Iris pigment epithelial cell (primary cell): ENCODE measurements at places on chromosomes 2 and 18.

DNA sequence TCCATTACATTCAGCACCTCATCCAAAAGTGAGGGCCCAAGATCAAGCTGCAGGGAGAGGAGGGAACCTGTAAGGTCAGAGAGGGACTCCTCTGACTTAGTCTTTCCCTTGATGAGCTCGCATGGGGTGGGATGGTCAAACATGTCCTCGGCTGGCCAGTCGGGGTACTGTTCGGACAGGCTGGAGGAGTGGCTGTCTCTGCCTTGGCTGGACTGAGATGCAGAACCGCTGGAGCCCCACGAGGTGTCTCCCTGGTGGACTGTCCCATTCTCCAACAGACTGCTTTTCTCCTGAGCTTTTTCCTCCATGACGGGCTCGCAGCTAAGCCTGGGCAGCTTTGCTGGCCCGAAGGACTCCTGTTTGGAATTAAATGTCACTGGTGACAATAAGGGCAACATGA lies 25.6 kb downstream of the CDC42EP3 start:
- no peak for DNase-seq

- DNase-seq = no peak
Measured at GRCh38 chr2:71534826-71535225, 81.5 kb downstream of the DYSF start.

DNA sequence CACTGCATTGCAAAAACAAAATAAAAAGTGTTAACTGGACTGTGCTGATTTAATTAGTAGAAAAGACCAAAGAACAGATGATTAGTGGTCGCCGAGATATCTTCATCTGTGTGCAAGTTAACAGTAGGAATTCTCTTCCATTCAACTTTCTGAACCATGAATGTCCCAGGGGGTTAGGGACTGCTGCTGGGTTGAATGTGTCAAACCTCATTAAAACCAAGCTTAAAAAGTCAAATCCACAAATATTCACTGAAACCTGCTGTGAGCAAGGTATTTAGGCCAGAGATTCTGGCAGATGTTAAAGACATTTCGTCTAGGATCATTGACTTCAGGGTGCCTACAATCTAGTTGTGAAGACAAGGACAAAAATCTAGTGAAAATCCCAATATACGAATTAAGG lies 58.7 kb downstream of the STPG4 start:
- no peak for DNase-seq

- DNase-seq = no peak
Measured at GRCh38 chr2:47222826-47223554, 67.9 kb upstream of the STPG4 start.

DNA sequence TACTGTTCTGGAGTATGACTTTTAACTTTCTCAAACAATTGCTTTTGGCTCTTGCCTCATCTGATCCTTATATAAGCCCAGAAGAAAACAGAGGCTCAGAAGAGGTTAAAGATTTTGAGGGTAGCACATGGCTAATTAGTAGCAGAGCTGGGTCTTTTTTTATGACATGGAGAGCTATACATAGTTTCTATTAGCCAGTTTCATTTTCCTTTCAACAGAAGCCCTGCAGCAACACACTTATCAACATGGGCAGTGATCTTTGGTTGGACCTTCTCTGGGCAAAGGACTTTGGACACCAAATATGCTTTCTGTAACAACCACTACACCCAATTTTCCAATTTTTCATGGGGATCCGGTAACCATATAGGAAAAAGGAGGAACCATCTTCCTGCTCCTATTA lies 64.9 kb downstream of the NCKAP5 start:
- DNase-seq = no peak

- DNase-seq = no peak
Measured at GRCh38 chr2:9663008-9663879, 32.4 kb upstream of the YWHAQ start.

- DNase-seq = no peak
Measured at GRCh38 chr2:113237604-113238160, 41.0 kb downstream of the PAX8 start.

- DNase-seq = no peak
Measured at GRCh38 chr2:137942037-137942832, 22.0 kb upstream of the HNMT start.

- peak; percentile 38 for DNase-seq
Measured at GRCh38 chr2:137705296-137705695, 259.0 kb upstream of the HNMT start.

- DNase-seq = peak; percentile 49
Measured at GRCh38 chr2:133641497-133641896, 73.2 kb upstream of the NCKAP5 start.

DNA sequence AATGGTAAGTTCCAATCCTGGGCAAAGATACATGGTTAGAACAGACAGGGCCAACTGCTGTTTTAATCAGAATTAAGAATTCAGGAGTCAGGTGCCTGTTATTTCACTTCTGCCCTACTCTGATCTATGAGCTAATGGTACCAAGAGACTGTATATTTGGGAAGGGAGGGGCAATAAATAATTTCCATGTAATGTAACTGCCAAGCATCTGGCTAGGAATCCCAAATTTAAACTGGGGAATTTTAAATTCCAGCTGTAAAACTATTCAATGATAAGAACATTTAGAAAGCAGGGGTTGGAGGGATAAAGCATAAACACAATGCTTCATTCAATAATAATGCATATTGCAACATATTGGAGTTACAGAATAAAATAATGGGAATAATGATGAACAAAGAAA lies 49.7 kb downstream of the SCN7A start:
- no peak for DNase-seq

- peak; percentile 39 for DNase-seq
Measured at GRCh38 chr2:102185347-102185746, 1.5 kb upstream of the IL1RL2 start.

- peak; percentile 11 for DNase-seq
Measured at GRCh38 chr2:24365051-24365450, 4.7 kb upstream of the ITSN2 start.

- DNase-seq = no peak
Measured at GRCh38 chr18:63150942-63151421, 168.6 kb downstream of the BCL2 start.

- DNase-seq = no peak
Measured at GRCh38 chr2:198144660-198145059, 340.3 kb downstream of the PLCL1 start.

GRCh38 chr2:103875131-103875530 lies 978.8 kb upstream of the POU3F3 start:
- no peak for DNase-seq

- DNase-seq = no peak
Measured at GRCh38 chr18:63160172-63160995, 159.2 kb downstream of the BCL2 start.

- DNase-seq = no peak
Measured at GRCh38 chr2:127162261-127163089, 55.5 kb upstream of the BIN1 start.

- DNase-seq = peak; percentile 74
Measured at GRCh38 chr18:57748770-57749603, 54.1 kb downstream of the ATP8B1 start.

DNA sequence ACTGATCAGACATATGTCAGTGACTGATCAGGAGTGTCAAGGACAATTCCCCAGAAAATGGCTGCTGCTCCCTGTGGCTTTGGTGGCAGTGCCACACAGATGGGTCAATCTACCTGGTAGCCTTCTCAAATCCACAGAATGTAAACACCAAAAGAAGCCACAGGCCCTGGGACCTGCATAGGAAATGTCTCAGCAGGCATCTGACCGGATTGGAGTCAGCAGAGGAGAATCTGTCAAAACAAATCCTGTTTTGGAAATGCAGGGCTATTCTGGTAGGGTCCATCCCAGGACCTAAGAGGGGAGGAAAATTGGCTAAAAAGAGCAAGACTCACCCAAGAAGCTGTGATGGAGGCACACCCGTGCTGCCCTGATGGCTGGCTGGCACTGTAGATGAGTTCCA lies 189.7 kb downstream of the TMEM247 start:
- DNase-seq = no peak

- no peak for DNase-seq
Measured at GRCh38 chr2:132915812-132916549, 246.0 kb upstream of the LYPD1 start.

- DNase-seq = no peak
Measured at GRCh38 chr2:239948100-239948881, 76.9 kb downstream of the NDUFA10 start.

- DNase-seq = no peak
Measured at GRCh38 chr2:219619235-219619634, 8.2 kb upstream of the SLC4A3 start.

DNA sequence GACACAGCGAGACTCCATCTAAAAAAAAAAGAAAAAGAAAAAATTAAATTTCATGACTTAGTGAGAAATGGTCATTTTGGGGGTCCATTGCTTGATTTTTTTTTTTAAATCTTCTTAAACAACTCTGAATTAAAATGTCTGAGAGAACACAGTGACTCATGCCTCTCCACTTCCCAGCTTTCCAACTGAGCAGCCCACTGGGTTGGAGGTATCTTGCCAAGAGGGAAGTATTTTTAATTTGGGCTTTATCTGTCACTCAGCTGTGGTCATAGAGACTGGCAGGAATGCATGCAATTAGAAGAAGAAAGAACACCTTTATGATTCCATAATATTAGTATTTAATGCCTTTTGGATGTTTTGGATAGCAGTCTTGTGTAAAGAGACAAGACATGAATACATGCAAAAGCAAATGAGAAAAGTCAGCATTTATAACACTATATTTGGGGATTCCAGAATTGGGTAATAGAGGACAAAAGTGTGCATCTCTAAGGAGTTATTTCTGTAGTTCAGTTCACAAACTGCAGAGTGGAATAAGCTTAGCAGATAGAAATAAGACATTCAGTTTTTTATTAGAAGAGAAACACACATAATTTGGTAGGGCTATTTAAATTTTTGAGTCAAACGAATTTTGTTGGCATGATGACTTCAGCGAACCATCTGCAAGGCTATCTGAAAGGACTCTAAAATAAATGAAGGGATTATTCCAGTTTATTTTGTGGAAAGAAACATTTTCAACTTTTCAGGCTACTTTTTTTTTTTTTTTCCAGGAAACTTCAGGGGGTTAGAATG lies 254.8 kb downstream of the TGIF1 start:
- no peak for DNase-seq

GRCh38 chr2:45497355-45497754 lies 113.7 kb downstream of the SRBD1 start:
- peak; percentile 45 for DNase-seq

DNA sequence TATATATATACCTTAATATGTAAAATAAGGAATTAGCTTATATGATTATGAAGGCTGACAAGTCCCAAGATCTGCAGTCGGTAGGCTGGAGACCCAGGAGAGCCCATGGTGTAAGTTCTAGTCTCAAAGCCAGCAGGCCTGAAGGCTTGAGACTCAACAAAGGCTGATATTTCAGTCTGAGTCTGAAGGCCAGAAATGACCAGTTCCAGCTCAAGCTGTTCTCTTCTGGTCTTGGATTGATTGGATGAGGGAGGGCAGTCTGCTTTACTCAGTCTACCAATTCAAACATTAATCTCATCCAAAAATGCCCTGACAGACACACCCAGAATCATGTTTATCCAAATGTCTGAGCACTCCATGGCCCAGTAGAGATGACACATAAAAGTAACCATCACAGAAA lies 22.0 kb downstream of the HNMT start:
- DNase-seq = no peak

GRCh38 chr2:216445501-216445900 lies 33.2 kb downstream of the SMARCAL1 start:
- DNase-seq = no peak

GRCh38 chr2:26674771-26675170 lies 17.8 kb upstream of the KCNK3 start:
- no peak for DNase-seq

GRCh38 chr18:29605365-29605764 lies 1428.4 kb upstream of the CDH2 start:
- no peak for DNase-seq
